T-cell (primary cell): ENCODE measurements at places on chromosomes 16 and 17. TPM values are rescaled to one million over a fixed set of nuclear protein-coding genes. Genes with fewer than 3 reads are reported as not detected.

- no peak overlapping the region for H3K4me3 ChIP-seq
- no peaks in the 10 kb centered on the region for H3K27me3 ChIP-seq
- no peaks in the 10 kb centered on the region for H3K4me1 ChIP-seq
Measured at GRCh38 chr17:8766731-8767130, 8.4 kb upstream of the SPDYE4 start.

The OMG gene
- total RNA-seq: 0.70 TPM

GRCh38 chr17:60392845-60393702, 1.1 kb upstream of the USP32 start:
- peak overlapping the region; percentile 97 for H3K4me3 ChIP-seq
- H3K27me3 ChIP-seq: no peaks in the 10 kb centered on the region
- H3K36me3 ChIP-seq: no peaks in the 10 kb centered on the region
- H3K4me1 ChIP-seq: peaks cover 26% of the 10 kb centered on the region
- peak overlapping the region; percentile 93 for H3K27ac ChIP-seq

DNA sequence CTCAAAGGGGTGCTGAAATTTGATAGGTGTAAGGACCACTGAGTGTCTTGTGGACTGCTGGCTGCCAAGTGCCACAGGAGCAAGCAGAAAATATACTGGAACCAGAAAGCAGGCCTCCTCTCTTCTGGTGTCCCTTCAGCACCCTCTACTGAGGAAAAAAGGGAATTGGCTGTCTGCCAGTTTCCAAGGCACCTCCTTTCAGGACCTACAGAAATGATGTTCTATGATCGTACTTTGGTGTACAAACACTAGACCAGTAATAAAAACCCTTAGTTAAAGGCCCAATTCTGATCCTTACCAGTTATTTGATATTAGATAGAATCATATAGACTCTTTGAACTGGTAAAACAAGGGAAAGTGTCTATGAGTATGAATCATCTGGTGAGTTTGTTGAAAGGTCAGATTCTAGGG, 35.8 kb upstream of the BCAS3 start:
- no peak overlapping the region for H3K27ac ChIP-seq
- no peaks in the 10 kb centered on the region for H3K36me3 ChIP-seq
- DNase-seq: peak; percentile 56
- H3K27me3 ChIP-seq: no peaks in the 10 kb centered on the region
- no peak overlapping the region for H3K4me3 ChIP-seq
- no peaks in the 10 kb centered on the region for H3K4me1 ChIP-seq

The CLEC19A gene
- not detected for total RNA-seq

GRCh38 chr17:45396496-45397205, 36.0 kb downstream of the ARHGAP27 start:
- no peak for DNase-seq
- H3K27ac ChIP-seq: no peak overlapping the region

GRCh38 chr17:32586666-32587065, 99.9 kb downstream of the CDK5R1 start:
- no peaks in the 10 kb centered on the region for H3K36me3 ChIP-seq
- H3K27me3 ChIP-seq: no peaks in the 10 kb centered on the region
- H3K4me1 ChIP-seq: no peaks in the 10 kb centered on the region
- no peak overlapping the region for H3K27ac ChIP-seq
- DNase-seq: no peak

DNA sequence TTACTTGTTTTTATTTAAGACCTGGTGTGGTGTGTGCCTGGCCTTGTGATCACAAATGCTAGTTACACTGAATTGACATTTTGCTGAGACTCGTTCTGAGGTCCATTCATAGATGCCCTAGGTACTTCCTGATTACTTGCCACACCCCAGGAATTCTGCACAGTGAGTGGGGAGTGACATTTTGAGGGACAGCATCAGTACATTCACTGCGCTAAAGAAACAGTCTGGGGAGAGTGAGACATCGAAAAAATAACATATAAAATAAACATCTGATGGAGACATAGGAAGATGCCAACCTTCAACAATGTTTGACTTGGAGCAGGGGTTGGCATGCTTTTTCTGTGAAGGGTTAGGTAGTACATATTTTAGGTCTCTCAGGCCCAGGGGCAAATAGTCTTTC, 30.4 kb downstream of the ABCC1 start:
- H3K27ac ChIP-seq: no peak overlapping the region
- DNase-seq: no peak
- H3K27me3 ChIP-seq: no peaks in the 10 kb centered on the region
- H3K36me3 ChIP-seq: peaks cover 10% of the 10 kb centered on the region

The ARHGAP44 gene
- not detected for total RNA-seq

- no peaks in the 10 kb centered on the region for H3K36me3 ChIP-seq
- H3K4me3 ChIP-seq: no peak overlapping the region
- H3K27ac ChIP-seq: no peak overlapping the region
- H3K4me1 ChIP-seq: no peaks in the 10 kb centered on the region
- no peak for DNase-seq
Measured at GRCh38 chr16:52861614-52862022, 191.1 kb downstream of the CHD9NB start.

DNA sequence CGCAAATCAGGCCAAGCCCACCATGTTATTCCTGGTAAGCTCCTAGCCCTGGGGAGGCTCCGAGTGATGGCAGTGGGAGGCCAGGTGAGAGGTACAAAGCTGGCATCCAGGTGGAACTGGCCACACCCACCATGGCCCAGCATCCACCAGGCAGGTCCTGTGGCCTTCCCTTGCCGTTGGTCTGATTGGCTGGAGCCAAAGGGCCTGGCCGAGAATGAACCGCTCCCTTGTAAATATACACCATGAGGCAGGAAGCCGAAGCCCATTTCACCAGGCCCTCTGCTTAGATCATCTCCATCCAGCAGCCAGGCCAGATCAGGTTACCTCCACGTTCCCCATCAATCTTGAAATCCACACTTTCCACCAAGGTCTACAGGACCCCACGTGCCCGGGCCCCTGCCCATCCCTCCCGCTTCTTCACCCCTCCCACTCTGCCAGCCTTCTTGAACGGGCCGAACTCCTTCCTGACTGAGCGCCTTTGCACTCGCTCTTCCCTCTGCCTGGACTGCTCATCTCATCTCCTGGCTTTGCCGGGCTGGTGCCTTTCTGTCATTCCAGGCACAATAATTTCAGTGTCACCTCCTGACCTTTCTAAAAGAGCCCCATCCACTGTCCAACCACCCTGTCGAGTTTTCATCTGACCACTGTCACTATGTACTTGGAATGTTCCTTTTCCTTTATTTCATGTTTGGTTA, 5.8 kb downstream of the SOCS1 start:
- no peaks in the 10 kb centered on the region for H3K36me3 ChIP-seq
- DNase-seq: no peak
- no peak overlapping the region for H3K4me3 ChIP-seq
- peaks cover 25% of the 10 kb centered on the region for H3K4me1 ChIP-seq
- no peak overlapping the region for H3K27ac ChIP-seq

DNA sequence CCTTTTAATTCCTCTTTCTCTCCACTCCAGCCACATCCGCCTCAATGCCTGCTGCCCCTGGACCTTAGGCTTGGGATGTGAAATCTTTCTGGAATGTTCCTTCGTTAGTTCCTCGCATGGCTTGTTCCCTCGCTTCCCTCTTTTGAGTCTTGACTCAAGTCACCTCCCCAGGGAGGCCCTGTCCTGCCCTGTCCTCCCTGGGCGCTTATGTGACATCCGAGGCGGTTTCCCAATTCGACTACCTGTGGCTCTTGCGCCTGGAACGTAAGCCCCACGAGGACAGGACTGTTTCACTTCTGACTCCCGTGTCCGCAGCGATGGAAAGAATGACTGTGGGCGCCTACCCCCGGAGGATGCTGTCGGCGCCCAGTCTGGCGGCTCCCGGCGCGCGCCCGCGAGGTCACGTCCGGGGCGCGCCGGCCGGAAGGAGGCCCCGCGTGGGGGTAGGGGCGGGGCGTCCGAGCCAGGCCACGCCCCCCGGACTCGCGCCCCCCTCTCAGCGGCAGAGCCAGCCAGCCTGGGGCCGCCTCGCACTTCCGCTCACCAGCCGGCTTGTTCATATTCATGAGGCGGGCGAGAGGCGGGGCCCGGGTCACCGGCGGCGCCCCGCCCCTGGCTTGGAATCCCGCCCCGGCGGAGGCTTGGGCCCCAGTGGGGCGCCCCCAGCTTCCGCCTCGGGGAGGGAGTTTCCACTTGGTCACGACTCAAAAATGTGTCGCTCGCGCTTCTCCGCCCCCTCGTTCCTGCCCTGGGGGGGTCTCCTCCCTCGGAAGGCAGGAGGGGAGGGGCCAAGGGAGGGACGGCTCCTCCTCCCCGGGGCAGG, 8.4 kb upstream of the GLIS2 start:
- H3K27me3 ChIP-seq: no peaks in the 10 kb centered on the region
- H3K4me3 ChIP-seq: peak overlapping the region; percentile 81
- H3K36me3 ChIP-seq: no peaks in the 10 kb centered on the region
- peak overlapping the region; percentile 93 for H3K27ac ChIP-seq

The TRIM65 gene
- total RNA-seq: 29.3 TPM

GRCh38 chr17:34206569-34206968, 48.5 kb upstream of the CCL2 start:
- no peak for DNase-seq
- no peaks in the 10 kb centered on the region for H3K27me3 ChIP-seq
- no peaks in the 10 kb centered on the region for H3K4me1 ChIP-seq
- H3K4me3 ChIP-seq: no peak overlapping the region
